Astrocyte of the cerebellum (primary cell): ENCODE measurements at places on chromosomes 13 and 19.

DNA sequence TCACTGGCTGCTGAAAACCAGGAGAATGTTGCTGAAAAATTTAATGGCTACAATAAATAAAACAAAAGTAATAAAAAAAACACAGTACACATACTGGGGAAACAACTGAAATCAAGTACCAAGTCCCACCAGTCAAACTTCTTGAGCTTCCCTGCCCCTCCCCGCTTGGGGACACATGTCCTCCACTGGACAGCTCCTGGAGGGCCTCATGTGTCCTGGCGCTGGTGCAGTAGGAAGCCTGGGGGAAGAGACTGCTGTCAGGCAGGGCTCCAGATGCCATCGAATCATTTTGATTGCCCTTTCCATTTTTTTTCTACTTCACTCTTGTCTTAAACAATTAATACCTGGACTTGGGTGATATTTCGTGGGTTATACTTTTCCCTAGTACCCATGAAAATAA, 26.6 kb upstream of the SLC35E1 start:
- no peak for DNase-seq

DNA sequence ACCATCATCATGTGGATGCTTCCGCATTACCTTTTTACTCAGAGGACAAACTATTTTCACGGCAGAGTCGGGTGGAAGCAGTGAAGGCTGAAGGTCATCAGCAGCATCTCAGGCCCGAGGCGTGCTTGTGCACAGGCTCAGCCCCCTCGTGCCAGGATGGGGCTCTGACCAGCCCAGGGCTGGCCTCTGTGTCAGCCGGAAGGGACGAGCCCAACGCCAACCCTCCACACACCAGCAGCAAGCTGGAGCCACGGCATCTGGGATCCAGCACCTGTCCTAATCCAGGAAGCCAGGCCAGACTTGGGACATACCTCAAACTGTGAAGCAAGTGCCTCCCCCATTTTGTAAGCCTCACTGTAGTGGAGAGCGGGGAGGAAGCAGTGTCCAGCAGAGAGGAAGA, 11.1 kb downstream of the MICOS13 start:
- DNase-seq: no peak

DNA sequence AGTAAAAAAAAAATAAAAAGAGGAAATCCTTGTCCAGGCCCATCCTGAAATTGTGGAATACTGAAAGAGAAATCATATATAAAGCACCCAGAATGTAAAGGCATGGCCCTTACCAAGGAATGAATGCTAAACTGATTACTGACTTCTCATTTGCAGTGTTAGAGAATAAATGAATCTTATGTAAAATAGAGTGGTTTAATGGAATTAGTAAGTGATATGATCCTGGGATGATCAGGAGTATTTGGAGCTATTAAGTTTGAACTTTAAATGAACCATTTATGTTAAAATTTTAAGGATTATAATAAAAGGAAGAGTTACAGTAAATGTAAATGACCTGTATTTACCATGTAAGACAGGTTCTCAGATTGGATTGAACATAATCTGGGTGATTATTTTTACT, 75.4 kb downstream of the PDS5B start:
- DNase-seq: no peak

DNA sequence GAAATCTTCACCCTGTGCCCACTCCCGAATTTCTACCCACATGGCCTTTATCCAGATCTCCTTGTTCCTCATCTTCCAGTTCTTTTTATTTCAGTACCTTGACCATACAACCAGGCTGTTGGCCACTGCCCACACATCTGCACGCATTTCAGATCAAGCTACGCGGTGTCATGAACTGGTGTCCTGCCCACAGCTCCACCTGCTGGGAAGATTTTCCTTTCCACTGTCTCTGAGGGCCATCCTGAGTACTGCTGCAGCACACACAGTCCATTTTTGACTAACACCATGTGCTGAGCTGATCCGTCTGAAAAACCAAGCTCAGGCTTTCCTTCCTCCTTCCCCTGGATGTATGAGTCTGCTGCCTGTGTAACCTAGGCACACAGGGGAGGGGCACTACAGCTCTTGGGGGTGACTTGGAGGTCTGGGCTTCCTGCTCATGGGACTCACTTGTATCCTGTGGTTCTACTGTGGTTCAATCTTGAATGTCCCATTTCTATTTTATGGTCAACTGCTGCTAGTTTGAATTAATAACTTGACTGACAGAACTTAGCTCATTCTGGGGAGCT, 71.9 kb downstream of the WASF3 start:
- no peak for DNase-seq

DNA sequence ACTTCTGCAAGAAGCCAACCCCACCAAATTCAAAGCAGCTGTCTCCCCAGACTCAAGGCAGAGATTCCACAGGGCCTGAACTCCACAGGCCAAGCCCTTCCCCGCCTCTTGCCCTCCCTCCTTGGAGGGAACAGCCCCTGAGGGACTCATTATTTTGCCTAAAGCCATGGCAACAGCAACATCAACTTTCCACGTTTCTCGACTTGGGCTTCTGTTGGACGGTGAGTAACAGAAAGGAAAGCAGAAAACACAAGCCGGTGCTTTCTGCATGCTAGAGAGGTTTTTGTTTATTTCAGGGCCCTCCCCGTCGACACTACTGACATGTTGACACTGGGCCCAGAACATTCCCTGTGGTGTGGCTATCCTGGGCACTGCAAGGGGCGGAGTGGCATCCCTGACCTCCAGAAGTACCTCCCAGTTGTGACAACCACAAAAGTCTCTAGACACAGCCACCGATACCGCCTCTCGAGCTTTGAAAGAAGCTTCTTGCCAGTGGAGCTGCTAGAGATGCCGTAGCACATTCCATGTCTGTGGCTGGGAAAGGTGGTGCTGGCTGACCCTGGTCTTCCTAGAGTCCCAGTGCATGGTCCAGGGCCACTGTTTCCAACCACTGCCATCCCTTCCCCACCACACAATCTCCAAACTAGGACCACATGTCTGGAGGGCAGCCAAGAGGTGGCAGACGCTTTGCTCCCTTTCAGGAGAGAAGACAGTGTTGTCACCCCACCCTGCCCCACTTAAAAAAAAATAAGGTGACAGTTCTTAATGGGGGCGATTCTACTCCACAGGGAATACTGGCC, 12.8 kb downstream of the CAPS start:
- DNase-seq: no peak

DNA sequence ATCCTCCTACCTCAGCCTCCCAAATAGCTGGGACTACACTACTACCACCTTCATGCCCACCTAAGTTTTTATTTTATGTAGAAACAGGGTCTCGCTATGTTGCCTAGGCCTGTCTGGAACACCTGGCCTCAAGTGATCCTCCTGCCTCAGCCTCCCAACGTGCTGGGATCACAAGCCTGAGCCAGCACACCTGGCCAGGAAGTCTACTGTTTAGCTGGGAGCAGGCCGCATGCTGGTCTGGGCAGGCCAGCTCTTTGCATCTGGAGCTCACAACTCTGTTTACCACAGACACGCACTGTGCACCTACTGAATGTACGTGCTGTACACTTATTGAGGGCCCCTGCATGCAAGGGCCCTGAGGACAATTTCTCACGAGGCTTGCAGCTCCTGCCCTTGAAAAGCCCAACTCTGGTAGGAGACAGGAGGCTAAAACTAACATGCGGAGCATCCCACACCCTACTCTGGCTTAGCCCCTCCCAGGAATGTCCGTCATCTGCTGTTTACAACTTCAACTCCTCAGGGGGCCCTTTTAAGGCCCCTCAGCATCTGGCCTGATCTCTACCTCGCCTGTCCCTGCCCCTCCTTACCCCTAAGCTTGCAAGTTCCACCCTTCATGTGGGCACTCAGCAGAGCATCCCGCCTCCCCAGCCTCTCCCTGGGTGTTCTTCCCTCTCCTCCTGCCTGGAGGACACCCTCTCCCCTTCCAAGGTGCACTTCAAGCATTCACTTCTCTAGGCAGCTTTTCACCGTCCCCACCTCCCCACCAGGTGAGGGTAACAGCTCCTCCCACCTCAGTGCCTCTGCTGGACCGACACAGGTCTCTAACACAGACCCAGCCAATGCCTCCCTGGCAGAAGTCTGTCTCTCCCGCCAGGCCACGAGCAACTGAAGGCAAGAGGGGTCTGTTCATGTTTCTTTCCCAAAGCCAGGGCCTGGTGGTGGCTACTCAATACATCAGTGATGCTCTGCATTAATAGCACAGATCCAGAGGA, 114.2 kb upstream of the UQCRFS1 start:
- DNase-seq: no peak

DNA sequence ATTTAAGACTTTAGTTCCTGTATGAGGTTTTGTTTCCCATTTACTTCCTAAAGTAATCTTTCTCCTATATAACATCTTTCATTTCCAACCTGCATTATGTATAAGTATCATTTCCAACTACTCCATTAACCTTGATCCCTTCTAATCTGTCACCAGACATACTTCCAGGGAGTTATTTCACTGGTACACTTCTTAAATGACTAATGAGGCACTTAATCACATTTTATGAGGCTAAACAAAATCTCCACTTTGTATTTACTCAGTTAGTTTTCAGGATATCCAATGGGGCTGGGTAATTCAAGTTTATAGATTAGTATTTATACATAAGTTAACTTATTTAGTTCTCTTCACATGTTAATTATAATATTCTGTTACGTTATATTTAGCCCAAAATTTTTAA, 634.7 kb downstream of the PCDH17 start:
- no peak for DNase-seq

DNA sequence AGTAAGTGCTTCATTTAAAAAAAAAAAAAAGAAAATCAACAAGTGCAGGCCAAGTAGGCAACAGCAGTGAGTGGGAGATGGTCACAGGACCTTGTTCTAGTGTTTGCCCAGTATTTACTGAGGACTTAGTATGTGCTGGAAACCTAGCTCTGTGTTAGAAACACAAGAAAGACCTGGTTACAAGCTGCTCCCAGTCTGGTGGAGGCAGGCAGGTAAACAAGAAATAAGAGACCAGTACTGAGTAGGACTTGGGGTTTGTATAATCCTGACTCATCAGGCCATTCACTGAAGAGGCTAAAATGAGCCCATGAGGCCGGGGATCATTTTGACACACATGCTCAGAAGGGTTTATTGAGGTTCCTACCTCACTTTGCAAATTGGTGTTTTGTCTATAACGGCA, 21.5 kb upstream of the SERPINE3 start:
- no peak for DNase-seq

DNA sequence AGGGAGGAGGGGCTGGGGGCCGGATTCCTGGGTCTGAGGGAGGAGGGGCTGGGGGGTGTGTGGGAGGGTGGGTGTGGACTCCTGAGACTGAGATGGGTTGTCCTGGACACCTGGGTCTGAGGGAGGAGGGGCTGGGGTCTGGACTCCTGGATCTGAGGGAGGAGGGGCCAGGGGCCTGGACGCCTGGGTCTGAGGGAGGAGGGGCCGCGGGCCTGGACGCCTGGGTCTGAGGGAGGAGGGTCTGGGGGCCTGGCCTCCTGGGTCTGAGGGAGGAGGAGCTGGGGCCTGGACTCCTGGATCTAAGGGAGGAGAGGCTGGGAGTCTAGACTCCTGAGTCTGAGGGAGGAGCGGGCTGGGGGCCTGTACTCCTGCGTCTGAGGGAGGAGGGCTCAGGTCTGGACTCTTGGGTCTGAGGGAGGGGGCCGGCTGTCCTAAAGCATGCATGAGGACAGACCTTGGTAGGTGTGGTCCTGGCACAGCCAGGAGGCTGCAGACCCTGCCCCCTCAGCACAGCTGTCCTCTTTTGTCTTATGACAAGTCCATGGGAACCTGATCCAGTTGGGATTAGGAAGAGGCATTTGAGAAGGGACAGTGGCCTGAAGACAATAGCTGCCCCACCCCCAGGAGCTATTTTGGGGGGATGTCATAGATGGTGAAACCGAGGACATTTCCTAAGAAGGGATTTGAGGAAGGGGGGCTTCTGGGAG, 1.3 kb downstream of the TNNT1 start:
- no peak for DNase-seq

GRCh38 chr19:48795685-48796070, 15.2 kb downstream of the BCAT2 start:
- no peak for DNase-seq

- no peak for DNase-seq
Measured at GRCh38 chr19:15680478-15681322, 7.8 kb downstream of the CYP4F12 start.

DNA sequence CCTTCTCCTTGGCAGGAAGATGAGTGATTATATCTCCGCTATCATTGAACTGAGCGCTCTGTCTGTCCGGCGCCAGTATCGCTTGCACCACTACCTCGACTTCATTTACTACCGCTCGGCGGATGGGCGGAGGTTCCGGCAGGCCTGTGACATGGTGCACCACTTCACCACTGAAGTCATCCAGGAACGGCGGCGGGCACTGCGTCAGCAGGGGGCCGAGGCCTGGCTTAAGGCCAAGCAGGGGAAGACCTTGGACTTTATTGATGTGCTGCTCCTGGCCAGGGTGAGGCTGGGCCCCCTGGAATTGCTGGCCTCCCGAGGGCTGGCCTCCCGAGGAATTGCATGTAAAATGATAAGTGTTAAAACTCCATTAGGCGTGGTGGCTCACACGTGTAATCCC, 32.1 kb downstream of the CYP4F22 start:
- no peak for DNase-seq

- no peak for DNase-seq
Measured at GRCh38 chr19:47322058-47322457, 9.9 kb upstream of the C5AR2 start.

DNA sequence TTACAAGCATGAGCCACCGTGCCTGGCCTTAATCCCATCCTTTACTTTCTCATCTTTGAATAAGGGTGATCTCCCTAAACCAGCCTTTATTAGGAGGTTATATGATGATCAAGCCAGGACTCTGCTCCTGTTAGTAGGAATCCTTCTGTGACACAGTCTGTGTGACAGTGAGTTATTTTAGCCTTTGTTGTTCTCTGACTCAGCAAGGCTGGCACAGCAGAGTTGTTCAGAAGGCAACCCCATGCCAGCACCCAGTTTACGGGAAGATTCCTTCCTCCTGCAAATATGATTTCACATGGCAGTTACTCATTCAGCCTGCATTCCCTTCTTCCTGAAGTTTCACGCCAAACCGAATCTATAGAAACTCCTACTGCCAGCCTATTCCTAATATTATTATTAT, 10.5 kb upstream of the MIER2 start:
- no peak for DNase-seq

DNA sequence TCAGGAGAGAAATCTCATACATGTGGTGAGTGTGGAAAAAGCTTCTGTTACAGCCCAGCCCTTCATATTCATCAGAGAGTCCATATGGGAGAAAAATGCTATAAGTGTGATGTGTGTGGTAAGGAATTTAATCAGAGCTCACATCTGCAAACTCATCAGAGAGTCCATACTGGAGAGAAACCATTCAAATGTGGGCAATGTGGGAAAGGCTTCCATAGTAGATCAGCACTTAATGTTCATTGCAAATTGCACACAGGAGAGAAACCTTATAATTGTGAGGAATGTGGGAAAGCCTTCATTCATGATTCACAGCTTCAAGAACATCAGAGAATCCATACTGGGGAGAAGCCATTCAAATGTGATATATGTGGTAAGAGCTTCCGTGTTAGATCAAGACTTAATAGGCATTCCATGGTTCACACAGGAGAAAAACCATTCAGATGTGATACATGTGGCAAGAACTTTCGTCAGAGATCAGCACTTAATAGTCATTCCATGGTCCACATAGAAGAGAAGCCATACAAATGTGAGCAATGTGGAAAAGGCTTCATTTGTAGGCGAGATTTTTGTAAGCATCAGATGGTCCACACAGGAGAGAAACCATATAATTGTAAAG, 15.2 kb downstream of the ZNF221 start:
- no peak for DNase-seq

- DNase-seq: no peak
Measured at GRCh38 chr19:47891622-47891922, 5.5 kb upstream of the SULT2A1 start.
